ENCODE measurements at places on chromosomes 12 and 14.

GRCh38 chr14:71004481-71004880, 97.2 kb downstream of the PCNX1 start:
- DNase-seq = no peak

GRCh38 chr12:70364695-70365397, 1.2 kb upstream of the KCNMB4 start:
- no peak for DNase-seq

DNA sequence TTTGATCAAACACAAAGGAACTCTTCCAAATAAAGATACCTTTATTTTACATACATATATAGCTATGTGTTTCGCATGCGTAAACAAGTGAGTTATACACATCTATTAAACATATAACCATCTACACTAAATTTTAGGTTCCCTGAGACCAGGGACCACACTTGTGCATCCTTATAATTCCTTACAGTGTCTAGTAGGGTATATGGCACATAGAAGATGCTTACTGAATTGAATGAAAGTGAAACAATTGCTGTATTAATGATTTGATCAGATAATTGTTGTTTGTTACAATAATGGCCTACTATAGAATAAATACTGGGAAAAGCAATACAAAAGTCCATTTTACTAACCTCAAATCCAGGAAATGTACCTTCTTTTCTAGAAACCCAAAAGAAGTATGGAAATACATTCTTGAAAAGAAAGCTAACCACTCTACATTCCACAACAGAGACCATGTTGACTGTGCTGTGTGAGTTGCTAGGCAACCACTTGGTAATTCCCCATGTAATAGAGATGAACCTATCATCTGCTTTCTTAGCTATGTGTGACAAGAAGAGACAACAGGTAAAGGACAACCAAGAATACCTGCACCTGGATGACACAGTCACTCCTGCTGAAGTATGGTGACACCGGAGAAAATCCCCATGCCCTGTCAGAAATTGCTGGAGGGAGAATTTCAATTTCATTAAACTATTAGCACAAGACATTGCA, 11.9 kb upstream of the CIPC start:
- DNase-seq = no peak

GRCh38 chr12:124681779-124682391, 114.5 kb upstream of the NCOR2 start:
- DNase-seq = no peak

GRCh38 chr12:9619411-9620179, 11.9 kb upstream of the KLRB1 start:
- DNase-seq = no peak

- DNase-seq = no peak
These were observed 31.1 kb upstream of the INF2 start for GRCh38 chr14:104658325-104658712.
